ENCODE measurements at places on chromosomes 1 and 21.
A peak's percentile ranks its signal among the peaks of the same experiment; 100 is the strongest.

GRCh38 chr1:36988321-36988720 lies 46.0 kb downstream of the GRIK3 start:
- no peak for DNase-seq

DNA sequence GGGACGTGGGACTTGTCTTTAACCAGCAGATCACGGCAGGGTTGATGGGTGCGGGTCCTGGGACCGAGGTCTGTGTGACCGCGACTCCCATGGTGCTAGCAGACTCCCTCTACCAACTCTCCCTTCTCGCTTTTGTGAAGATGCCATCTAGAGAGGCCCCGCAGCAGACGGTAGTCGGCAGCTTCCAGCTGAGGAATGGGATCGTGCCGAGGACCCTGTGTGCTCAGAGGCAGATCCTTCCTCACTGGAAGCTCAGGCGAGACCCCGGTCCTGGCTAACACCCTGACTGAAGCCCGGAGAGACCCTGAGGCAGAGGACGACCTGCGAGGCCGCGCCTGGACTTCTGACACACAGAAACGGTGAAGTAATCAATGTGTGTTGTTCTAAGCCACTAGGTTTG lies 12.5 kb upstream of the SPATC1L start:
- DNase-seq, result no peak

GRCh38 chr21:43866260-43866629 lies 1.2 kb downstream of the AGPAT3 start:
- DNase-seq, result peak; percentile 71

- DNase-seq, result no peak
Observed at GRCh38 chr1:248691567-248692155, 10.9 kb downstream of the OR14I1 start.

DNA sequence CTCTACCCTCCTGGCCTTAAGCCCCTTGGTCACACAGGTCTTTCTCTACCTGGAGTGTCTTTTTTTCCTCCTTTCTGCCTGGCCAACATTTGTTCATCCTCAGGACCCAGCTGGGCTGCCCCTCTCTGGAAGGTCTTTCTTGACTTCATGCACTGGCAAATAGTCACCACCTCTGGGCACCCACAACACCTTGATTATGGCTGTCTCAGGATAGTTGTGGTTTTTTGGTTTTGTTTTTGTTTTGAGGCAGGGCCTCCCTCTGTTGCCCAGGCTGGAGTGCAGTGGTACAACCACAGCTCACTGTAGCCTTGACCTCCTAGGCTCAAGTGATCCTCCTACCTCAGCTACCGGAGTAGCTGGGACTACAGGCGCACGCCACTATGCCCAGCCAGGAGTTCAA lies 10.8 kb downstream of the RPS6KA1 start:
- DNase-seq, result peak; percentile 48

All from activated CD4-positive, alpha-beta T cell treated with anti-CD3 and anti-CD28 coated beads, Interleukin-2, Interleukin-4, amounts not matched to agents 100 ng/mL and 50 ng/mL, durations not matched to agents 16 hours and 8 hours (primary cell).